ENCODE measurements at places on chromosomes 12 and 14.

GRCh38 chr12:103279444-103279843 lies 216.3 kb downstream of the C12orf42 start:
- no peak for DNase-seq

GRCh38 chr12:121789233-121789781 lies 4.2 kb downstream of the RHOF start:
- no peak for DNase-seq

GRCh38 chr12:12686472-12686871 lies 9.5 kb downstream of the GPR19 start:
- DNase-seq: no peak

GRCh38 chr14:52878946-52879345 lies 71.9 kb downstream of the FERMT2 start:
- DNase-seq: no peak

DNA sequence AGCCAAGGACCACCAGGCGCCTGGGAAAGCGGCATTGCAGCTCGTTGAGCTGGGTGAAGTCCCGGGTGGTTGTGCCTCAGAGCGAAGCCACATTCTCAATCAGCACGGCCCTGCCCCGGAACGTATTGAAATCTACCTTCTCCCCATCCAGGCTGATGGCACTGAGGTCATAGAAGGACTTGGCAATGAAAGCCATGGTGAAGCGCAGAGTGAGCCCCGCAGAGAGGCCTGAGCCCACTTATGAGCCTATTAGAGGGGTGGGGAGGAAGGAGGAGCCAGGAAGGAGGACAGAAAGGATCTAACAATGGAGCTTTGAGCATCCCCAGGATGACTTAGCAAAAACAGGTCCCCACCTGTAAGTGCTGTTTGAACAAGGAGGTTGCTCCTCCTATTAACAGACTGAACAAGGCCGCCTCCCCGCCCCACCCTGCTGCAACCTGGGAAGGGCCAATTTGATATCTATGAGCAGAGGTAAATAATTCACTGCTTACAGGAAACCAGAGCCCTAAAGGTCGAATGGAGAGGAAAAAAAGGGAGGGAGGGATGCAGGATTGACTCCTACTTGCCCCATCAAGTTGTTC lies at the start of gene GPX2:
Gene GPX2, minus strand, starts transcription at position 215 of the 581 bp plus-strand sequence. Its CDS starts 19 bp downstream, at position 196.
- no peak for DNase-seq

DNA sequence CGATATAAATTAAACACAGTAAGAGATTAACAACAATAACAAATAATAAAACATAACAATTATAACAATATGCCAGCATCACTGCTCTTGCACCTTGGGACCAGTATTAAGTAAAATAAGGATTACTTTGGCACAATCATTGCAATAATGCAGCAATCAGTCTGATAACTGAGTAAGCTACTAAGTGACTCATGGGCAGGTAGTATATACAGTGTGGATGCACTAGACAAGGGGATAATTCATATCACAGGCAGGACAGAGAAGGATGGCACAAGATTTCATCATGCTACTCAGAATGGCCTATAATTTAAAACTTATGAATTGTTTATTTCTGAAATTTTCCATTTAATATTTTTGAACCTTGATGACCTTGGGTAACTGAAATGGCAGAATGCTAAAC lies 290.7 kb downstream of the ALG10B start:
- DNase-seq: no peak

DNA sequence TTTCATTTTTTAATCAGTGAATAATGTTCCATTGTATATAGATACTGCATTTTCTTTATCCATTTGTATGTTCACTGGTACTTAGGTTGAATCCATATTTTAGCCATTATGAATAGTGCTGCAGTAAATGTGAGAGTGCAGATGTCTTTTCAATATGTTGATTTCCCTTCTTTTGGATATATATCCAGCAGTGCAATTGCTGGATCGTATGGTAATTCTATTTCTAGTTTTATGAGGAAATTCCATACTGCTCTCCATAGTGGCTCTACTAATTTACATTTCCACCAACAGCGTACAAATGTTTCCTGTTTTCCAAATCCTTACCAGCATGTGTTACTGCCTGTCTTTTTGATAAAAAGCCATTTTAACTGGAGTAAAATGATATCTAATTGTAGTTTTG lies 288.5 kb upstream of the GARIN2 start:
- no peak for DNase-seq
